ENCODE measurements at places on chromosomes 12 and 14.

- DNase-seq = no peak
Measured at GRCh38 chr12:103462675-103463074, 33.1 kb downstream of the C12orf42 start.

DNA sequence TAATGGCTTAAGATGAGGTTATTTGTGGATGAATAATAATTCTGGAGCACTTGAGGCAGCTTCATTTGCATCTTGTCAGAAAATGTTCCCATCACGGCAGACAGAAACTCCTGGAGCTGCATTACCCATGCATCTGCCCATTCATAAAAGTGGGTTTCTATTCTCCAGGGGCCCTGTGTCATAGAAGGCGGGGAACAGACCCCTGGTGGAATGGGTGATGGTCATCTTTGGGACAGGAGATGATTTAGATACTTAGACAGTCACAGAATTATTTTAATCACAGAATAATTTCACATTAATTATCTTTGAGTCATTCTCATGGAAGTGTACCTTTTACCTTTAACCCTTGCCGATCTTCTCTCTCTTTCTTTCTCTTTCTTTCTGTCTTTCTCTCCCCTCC lies 980.7 kb upstream of the TMEM132C start:
- DNase-seq = no peak

GRCh38 chr12:123683964-123684363 lies 13.1 kb downstream of the TCTN2 start:
- no peak for DNase-seq

GRCh38 chr14:89540830-89541470 lies 123.9 kb upstream of the FOXN3 start:
- no peak for DNase-seq

DNA sequence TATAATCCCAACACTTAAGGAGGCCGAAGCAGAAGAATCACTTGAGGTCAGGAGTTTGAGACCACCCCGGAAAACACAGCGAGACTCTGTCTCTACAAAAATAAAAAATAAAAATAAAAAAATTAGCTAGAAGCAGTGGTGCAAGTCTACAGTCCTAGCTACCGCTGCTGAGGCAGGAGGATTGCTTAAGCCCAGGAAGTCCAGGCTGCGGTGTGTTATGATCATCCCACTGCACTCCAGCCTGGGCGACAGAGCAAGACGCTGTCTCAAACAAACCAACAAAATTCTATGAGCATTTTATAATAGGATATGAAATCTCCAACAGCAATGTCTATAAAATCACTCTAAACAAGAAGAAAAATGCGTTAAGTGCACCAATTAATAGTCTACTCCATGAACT lies 75.3 kb downstream of the PPP1R12A start:
- no peak for DNase-seq

DNA sequence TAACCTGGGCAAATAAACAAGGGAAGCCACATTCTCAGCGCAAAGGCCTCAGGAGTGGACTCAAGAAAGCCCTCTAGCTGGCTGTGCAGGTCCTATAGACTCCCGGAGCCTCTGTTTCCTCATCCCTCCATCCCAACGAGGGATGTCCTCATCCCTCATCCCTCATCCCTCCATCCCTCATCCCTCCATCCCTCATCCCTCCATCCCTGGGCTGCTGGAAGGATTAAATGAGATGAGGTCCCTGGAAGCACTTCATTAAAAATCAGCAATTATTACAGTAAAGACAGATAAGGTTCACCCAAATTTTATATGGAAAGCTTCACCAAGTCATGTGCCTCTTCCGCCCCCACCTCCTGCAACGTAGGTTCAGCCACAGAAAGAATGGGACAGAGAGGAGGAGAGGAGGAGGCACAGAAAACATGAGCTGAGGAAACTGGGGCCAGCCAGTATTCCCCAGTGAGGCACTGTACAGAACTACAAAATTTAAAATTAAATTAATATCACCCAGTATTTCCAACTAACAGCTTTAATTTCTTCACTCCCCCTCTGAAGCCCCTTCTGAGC lies 4.8 kb downstream of the ITPK1 start:
- DNase-seq = no peak

DNA sequence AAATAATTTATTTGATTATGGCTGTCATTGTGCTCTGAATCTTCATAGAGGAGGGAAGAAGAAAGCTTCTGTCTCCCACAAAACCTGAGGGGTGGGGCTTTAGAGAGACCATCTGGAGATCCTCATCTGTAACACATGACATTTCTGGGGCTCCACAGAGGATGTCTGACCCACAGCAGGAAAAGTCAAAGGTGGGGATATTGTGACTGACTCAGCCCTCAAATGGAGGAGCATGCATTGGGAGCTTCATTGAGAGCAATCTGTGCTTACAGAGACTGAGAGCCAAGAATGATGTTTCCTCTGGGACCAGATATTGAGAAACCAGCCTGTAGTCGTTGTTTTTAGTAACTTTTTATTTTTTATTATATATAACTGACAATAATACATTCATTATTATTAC lies 158.7 kb downstream of the SYT1 start:
- DNase-seq = no peak

DNA sequence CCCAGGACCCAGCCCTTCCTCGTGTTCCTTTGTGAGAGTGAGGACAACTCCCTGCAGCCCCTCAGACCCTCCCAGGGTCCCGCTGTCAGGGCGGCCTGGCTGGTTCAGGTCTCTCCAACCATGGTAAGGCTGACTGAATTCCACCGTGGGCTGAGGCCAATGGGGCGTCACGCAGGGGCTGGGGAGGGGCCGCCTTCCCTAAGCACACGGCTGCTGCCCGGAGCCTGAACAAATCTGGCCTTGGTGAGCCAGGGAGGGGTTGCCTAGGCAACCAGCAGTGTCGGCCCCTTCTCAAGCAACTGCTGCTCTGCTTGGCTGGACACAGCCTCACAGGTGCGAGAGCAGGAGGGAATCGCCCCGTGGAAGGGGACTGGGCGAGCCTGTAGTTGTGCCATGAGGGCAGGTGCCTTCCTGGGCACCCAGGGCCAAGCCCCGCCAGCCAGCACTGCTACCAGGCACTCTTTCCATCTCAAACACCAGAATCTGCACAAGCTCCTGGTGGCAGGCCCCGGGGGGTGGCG lies 37.0 kb upstream of the GALNT9 start:
- DNase-seq = no peak

Data from activated CD4-positive, CD25-positive, alpha-beta regulatory T cell treated with anti-CD3 and anti-CD28 coated beads, Interleukin-2, amount 50 U/mL, for 72 hours (primary cell).